ENCODE measurements at places on chromosomes 4 and X.

DNA sequence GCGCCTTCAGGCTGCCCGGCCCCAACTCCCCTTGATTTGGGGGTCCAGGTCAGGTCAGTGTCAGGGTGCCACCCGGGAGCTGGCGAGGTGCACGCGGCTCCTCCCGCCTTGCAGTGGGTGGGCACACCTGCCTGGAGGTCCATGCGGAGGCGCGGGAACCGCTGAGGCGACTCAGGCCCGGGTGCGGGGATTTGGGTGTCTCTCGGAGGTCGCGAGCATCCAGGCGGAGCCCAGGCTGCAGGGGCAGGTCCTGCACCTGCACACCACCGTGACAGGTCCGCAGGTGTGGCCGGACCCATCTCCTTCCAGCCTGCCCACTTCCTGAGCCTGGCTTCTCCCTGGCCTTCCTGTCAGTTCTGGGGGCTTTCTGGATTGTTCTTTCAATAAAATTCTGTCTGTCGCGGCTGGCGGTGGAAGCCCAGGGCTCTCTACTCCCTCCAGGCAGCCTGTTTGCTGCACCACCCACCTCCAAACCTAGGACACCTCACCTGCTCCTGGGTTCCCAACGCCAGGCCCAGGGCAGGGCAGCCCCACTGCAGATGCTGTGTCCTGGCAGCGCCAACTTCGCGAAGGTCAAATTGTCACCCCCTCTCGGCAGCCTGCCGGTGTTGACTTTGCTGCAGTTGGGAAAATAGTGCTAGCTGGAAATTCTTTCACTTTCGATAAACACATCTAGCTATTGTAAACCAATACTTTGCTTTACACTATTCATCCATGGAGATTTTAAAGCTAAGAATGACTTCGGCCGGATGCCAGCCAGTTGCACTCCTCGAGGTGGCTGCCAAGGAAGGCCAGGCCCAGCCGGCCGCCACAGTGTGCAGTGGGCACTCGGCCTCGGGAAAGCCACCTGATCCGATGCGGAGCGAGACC, 35.9 kb downstream of the FGFRL1 start:
- DNase-seq, result no peak

- peak; percentile 26 for DNase-seq
These were observed 165.3 kb upstream of the RPS6KA3 start for GRCh38 chrX:20432048-20432447.

DNA sequence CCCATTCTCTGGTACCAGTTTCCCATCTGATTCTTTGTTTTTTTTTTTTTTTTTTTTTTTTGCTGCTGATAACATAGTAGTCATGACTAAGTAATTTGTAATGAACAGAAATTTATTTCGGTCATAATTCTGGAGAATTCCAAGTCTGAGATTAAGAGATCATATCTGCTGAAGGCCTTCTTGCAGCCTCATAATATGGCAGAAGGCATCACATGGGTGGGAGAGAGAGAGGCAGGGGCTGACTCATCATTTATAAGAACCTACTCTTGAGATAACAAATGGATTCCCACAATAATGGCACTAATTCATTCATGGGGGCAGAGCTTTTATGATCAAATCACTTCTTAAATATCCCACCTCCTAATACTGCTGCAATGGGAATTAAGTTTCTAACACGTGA, 1034.3 kb downstream of the STIM2 start:
- no peak for DNase-seq

DNA sequence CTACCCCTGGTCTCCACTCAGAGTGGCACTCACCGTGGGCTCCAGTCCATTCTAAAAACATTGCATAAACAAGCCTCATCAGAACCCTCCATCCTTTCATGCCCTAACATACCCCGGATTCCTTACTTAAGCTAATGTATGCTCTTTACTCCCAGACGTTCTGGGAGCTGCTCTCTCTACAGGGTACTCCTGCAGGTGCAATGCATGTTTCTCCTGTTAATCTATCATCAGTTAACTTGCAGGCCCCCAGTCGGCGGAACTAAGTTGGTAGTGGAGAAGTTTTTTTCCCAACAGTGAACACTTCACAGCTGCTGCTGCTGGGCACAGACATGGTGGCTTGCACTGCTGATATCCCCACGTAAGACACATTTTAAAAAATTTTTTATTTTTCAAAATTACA, 161.6 kb upstream of the FAT1 start:
- DNase-seq, result no peak

DNA sequence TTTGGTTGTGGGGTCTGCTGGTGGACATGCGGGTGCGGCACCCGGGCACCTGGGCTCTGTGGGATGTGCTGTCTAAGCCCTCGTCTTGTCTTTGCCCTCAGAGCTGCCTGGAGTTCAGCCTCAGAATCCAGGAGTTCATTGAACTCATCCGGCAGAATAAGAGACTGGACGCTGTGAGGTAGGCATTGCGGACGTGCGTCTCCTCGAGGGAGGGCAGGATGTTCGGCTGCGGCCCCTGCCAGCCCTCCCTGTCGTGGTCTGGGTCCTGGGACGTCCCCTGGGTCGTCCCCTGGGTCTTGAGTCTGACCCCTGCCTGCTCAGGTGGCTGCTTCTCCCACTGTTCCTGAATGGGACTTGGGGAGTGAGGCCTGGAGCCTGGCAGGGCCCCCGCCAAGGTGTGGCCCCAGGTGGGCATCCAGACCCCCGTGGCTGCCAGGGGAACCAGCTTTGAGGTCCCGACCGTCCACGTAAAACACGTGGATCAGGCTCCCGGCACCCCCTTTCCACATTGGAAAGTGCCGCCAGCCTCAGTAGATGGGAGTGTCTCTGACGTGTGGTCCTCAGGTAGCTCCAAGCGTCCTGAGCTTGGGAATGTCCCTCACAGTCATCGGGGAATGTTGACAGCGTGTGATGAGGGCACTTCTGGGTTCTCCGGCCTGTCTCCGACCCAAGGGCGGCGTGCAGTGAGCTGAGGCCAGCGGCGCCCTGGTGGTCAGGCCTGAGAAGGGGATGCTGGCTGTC, 19.3 kb upstream of the UVSSA start:
- DNase-seq, result no peak

- no peak for DNase-seq
These were observed 154.2 kb downstream of the SNCA start for GRCh38 chr4:89682808-89683207.

- peak; percentile 59 for DNase-seq
These were observed 102.9 kb downstream of the TSPAN7 start for GRCh38 chrX:38664285-38664684.

- no peak for DNase-seq
These were observed 89.8 kb upstream of the PRKG2 start for GRCh38 chr4:81304871-81305270.

GRCh38 chr4:156496797-156497196, 474.8 kb downstream of the PDGFC start:
- DNase-seq, result peak; percentile 68

GRCh38 chr4:26242451-26242850, 78.4 kb upstream of the RBPJ start:
- peak; percentile 37 for DNase-seq

DNA sequence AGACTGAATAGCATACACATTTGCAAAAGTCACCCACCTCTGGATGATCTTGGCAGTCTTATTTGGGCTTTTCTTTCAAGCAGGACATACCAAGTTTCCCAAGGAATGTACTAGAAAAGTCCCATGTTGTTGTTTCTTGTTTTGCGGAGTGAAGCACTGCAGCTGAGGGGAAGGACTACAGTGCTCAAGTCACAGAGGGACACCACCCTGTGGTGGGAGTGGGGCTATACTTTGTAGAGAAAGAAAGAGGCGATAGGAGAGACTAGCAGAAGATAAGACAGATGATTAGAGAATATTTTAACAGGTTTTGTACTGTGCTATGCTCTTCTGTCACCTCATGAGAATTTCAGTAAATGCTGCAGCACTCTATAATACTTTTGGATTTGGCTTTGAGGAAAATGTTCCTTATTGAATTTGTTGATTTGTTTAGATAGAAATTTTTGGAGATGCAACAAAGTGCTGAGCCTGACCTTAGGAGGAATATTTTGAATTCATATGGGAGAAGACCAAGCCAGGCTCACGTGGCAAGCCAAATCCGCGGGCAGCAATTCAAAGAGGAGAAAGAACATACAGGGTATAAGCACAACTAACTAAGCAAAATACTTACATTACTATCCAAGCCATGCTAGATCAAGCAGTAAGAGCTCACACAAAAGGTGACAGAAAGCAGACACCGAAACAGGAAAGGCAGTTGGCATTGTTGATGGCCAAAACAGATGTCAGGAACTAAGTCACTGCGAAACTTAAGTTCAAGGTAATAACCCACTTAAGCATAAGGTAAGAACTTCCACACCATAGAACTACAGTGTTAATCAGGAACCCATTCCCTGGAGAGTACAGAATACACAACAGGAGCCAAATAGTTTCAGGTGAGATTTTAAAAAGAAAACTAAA, 280.3 kb upstream of the INTU start:
- DNase-seq, result peak; percentile 8

DNA sequence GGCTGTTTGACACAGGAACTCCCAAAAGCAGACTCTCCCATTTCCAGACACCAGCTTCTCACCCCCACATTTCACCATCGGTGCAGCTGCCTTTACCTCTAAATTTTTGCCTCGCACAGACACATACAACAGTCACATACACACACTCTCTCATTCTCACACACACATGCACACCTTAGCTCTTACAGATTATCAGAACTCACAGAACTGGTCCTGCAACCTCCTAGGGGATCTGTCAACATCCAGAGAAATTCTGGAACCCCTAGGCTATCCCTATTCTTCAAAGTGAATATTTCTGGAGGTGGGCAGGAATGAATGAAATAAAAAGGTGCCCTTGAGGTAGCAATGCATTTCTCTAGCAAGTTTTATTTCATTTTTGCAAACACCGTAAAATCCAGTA, 4.1 kb downstream of the HS6ST2 start:
- DNase-seq, result no peak

DNA sequence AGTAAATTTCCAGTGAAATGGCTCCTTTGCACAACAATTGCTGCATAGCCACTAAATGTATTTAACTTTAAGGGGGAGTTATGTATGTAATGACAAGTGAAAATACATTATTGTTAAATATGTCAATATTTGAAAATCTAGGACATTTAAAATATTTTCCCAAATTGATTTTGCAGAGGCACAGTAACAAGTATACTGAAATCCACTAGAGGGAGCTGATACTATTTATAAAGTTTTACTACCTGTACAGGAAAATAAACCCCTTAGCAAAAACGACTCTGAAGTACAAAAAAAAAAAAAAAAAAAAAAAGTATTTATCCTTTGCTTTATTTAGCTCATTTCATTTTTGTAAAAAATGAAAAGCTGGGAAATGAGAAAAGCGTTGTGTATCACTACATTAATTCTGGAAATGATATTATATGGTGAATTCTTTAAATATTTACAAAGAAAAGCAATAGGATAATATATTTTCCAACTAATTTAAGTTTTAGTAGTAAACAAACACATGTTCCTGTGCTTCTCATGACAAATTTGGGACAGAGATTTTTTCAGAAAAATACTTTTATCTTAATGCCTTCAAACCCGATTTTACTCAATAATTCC, 727.7 kb downstream of the DMD start:
- DNase-seq, result no peak

GRCh38 chr4:3813151-3814052, 47.2 kb downstream of the ADRA2C start:
- no peak for DNase-seq

DNA sequence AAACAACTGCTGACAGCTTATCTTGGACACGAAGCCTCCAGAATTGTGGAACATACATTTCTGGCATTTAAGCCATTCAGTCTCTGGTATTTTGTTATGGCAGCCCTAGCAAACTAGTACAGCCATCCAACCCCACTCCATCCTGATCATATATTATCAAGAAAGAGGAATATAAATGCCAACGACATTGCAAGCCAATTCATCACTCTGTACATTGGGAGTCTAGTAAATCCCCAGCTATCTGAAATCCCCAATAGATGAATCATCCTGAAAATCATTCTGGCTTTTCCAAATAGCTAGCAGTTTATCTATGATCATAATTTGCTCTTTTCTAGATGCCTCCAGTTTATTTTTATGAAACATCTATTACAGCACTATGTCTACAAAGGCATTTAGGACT, 41.1 kb downstream of the FRMD7 start:
- peak; percentile 12 for DNase-seq

DNA sequence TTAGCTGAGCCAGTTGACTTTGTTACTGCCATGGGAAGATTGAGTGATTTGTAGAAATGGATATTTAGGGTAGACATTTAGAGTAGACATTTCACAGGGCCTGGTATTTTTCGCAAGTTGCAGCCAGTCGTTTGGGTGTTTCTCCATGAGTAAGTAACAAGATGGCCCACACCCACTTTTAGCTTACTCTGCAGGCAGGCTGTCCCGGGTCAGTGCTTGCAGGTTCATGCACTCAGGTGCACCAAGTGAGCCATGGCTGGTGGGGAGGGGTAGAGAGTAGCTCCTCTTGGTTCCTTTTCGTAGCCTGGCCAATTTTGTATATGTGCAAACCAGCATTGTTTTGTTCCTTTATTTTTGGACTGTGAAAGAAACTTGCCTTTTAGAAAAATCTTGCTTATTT, 145.6 kb downstream of the POLA1 start:
- DNase-seq, result no peak

DNA sequence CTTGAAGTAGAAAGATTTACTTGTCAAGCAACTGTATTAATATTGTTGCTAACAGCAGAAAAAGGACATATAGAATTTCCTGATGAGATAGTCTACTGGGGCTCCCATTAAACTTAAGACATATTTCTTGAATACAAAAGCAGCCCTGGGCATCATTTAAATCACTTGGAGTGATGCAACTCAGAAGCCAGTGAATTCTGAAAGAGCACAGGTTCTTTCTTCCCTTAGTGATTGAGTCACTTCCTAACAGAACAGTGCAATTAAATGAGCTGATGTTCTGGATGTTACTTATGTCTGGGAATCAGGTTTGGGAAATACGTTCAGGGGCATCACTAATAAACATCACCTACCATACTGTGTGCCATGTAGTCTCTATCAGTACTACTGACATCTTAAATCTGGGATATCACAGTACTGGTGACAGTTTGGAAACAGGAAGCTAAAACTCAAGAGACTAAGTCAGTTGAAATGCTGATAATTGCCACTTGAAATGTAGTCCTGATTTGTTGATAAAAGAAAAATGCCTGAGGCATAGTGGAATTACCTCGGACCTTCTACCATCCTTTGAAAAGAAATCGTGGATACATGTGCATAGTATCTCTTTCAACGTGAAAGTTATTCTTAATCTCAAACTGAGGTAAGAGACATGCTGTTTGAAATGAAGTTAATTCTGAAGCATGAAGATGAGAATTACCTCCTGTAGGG, 249.2 kb upstream of the GPRIN3 start:
- peak; percentile 41 for DNase-seq

GRCh38 chr4:77617203-77617602, 11.6 kb downstream of the CXCL13 start:
- DNase-seq, result peak; percentile 56

DNA sequence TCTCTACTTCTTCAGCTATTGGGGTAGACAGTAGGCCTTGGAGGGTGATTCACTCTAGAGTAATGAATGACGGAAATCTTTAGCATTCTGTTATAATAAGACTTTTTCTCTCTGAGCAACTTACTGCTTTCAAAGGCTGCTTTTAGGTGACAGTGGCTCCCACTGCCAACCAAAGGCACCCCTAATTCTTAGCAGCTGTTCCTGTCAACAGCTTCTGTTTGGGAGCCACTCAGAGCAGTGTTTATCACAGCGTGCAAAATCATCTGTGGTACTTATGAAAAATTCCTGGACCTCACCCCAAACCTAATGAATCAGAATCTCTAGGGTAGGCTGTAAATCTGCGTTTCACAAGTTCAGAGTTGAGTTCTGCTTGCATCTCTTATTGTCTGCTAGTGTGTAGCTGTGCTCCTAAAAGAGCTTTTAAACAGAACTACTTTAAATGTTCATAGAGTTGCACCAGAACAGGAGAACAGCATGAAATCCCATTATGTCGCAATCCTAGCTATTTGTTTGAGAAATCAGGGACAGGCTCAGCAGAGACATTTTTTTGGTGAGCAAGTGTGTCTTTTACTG, 52.8 kb upstream of the POU4F2 start:
- peak; percentile 66 for DNase-seq

Data from fibroblast of mammary gland (primary cell).